ENCODE measurements at places on chromosomes 16 and 17.

DNA sequence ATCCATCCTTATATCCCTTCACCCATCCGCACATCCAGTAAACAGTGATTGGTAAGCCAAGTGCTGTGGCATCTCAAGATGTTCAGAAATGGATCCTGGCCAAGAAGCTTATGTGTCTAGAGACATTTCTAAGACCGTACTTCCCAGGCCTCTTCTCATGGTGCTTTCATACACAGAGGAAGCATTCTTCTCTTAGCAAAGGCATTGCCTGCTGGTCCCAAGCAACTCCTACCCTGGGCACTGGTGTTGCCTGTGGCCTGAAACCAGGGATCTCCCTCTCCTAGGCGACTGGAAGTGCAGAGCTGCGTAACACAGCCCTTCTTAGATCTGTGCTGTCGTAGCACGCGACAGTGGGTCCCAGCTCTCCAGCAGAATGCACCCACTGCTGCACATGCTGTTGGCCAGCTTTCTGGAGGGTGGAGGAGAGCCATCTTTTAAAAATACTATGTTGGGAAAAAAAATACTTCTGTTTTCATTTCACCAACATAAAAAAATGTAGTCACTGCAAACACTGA is 182.9 kb downstream of the CCDC182 start:
- DNase-seq: no peak

- peak; percentile 57 for DNase-seq
Measured at GRCh38 chr16:22353191-22353919, 21.1 kb downstream of the CDR2 start.

GRCh38 chr17:20214794-20215193 is 205.6 kb downstream of the SPECC1 start:
- no peak for DNase-seq

GRCh38 chr16:23788685-23789084 is 33.9 kb downstream of the CHP2 start:
- no peak for DNase-seq

GRCh38 chr16:19717741-19718623 is at the start of the genes IQCK and KNOP1:
TSS of gene IQCK (plus strand) at chr16:19718271. CDS start at chr16:19718307, 36 bp downstream.
TSS of gene KNOP1 (minus strand) at chr16:19718227. CDS start at chr16:19715035, 3,192 bp downstream.
- DNase-seq: peak; percentile 89
